ENCODE measurements at places on chromosomes 5 and 9.

- DNase-seq: no peak
Observed at GRCh38 chr5:83552275-83552674, 80.7 kb downstream of the VCAN start.

DNA sequence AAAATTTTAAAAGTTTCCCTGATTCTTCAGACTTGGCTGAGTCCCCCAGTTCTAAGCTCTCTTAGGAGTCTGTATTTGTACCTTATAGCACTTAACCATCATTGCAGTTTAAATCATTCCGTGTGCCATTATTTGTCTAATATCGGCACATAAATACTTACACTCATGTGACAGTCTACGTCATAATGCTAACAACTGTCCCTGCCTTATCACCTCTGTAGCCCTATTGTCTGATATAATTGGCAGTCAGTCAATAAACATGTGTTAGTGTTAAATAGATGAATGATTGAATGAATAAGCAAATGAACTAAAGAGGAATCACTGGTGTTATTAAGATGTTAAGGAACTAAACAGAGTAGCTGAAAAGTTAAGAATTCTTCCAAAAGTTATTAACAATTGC, 287.8 kb downstream of the EBF1 start:
- no peak for DNase-seq

GRCh38 chr5:143085319-143085917, 315.2 kb downstream of the ARHGAP26 start:
- DNase-seq: no peak

DNA sequence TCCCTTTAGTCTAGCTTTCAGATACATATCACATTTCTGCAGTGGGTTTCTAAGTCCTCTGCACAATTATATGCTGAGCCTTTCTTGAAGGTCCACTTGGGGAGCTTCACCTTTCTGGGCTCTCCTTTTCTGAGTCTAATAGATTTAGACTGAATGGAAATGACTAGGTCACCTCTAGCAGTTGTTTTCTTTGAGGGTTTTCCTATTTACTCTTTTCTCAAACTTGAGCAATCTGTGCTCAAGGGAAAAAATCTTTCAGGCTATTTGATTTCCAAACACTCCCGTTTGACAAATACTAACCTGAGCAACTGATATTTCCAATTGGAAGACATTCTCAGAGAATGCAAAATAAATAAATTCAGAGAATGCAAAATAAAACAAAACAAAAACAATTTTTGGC, 39.0 kb downstream of the ISOC1 start:
- DNase-seq: no peak

GRCh38 chr9:20980832-20981455, 50.5 kb downstream of the HACD4 start:
- no peak for DNase-seq

- no peak for DNase-seq
Observed at GRCh38 chr9:130833031-130833990, 1.7 kb upstream of the ABL1 start.

DNA sequence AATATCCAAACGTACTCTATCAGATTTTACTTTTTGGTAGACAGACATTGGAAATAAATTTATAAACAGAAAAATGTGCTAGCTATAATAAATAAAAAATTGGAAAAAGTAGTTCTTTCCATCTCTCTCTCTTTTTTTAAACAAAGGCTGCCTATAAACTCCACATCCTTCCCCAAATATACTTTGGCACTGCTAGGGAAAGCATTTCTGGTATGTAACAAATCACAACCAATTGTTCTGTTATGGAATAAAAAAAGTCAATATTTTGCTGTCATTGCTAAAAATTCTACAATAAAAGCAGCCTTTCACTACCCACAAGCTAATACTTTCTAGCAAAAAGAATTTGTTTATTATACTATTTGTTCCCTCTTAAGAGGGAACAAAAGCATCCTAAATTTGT, 169.2 kb upstream of the TARS1 start:
- DNase-seq: no peak

- DNase-seq: no peak
Observed at GRCh38 chr5:95986001-95986400, 24.4 kb upstream of the ELL2 start.

- no peak for DNase-seq
Observed at GRCh38 chr5:36885566-36886485, 9.3 kb downstream of the NIPBL start.

- no peak for DNase-seq
Observed at GRCh38 chr5:152900332-152900731, 495.3 kb upstream of the NMUR2 start.

DNA sequence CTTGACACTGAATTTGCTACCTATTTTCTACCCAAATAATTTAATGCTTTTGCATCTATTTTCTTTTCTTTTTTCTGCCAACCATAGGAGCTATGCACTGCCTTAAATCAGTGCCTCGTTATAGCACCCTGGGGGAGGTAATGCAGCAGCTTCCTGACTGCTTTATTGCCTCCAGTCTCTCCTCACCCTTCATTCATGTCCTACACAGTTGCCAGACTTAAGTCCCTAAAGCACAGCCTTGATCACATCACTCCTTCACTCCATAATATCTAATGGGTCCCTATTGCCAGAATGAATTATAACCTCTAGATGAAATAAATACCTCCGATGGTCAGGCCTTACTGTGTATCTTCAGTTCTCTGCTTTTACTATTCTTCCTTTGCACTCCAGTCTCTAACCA, 211.2 kb upstream of the GLRA1 start:
- DNase-seq: no peak

DNA sequence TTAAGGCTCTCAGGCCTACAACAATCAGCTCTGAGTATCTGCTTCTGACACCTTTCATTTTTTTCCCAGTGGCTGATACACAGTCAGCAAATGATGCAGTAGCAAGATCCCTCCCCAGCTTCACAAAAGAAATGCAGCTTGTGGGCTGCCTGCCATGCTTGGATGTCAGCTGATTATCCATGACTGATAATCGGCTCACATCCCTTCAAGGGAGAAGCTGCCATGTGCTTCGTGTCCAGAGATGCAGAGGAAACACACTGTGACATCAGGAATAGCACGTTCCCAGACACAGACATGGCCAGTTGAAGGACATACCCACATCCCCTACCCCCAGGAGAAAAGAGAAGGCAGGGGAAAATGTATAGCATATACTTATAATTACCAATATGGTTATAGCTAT, 27.9 kb downstream of the TMEM215 start:
- no peak for DNase-seq

DNA sequence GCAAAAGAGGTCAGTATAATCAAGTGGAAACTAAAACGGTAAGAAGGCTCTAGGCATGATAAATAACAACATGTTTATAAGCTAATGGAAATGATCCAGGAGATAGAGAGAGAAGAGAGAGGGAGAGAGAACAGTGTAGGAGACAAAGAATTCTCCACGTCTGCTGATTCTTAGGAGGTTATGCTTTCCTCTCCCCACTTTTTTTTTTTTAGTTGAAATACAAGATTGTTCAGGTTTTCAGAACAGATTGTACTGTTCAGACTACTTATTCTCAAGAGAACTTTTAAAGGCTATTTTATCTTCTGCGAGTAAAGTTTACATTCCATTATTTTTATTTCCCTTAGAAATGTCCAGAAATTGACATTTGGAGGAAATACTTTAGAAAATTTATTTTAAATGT, 4.0 kb downstream of the CCDC192 start:
- no peak for DNase-seq

DNA sequence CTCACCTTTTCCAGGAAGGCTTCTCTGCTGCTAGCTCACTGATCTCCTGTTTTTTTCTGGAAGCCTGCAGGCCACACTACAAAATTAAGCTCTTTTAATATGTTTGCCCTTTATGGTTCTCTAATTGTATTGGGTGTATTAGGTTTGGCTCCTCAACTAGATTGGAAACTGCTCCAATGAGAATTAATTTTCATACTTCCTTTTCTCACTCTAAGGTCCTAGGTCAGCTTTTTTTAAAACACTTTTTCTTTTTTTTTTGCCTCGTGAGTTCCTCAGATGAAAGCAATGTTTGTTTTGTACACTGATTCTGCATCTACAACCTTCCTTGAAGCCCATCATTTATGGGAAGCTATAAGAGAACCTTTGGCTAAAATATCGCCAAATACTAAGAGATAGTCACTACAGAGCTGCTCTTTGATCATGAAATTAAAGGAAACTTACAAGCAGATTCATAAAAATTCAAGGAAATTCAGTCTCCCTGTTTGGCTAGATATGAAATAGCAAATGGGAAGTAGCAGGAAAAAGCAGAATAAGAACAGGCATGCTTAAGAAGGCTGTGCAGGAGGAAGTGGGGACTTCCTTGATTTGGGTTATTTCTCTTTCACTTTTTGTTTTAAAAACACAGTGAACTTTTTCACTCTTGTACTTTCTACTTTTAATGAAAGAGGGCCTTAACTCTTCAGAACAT, 55.2 kb upstream of the FYB1 start:
- no peak for DNase-seq

- DNase-seq: no peak
Observed at GRCh38 chr5:120600639-120601038, 136.5 kb downstream of the PRR16 start.

GRCh38 chr5:76222318-76222717, 139.1 kb downstream of the SV2C start:
- DNase-seq: no peak

- no peak for DNase-seq
Observed at GRCh38 chr5:119597728-119598298, 31.5 kb upstream of the FAM170A start.

DNA sequence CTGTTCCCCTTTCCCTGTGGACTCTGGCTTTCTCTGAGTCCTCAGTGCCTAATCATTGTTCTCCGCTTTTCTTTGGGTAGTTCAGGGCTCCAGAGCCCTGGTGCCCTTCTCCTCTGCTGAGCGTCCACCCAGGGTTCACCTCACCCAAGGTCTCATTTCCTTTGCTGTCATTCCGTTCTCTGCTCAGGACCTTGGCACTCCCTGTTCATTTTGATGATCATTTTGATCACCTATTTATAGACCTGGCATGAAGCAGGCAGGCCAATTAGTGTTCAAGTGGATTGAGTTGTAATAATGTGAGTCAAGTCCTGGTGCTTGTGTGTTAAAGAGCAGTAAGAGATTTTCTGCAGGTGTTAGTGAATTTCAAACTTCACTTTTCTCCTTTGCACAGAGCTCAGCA, 3.6 kb downstream of the TRIO start:
- DNase-seq: no peak

DNA sequence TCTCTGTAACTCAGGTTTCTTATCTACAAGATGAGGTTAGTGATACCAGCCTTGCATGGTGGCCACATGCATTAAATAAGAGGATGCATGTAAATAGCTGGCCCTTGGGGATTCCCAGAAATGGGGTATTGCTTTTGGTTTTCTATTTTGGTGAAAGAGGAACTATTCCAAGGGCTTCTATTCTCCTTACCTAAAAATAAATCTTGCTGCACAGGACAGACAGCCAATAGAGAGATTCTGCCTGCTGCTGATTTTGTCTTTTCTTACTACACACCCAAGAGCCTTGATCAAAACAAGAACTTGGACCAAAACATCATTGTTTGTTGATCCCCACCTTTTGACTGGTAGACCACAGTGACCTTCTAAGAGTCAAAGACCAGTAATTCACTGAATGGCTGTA, 161.8 kb downstream of the PJA2 start:
- DNase-seq: no peak

GRCh38 chr9:127778280-127779135, at the start of gene SH2D3C:
Gene SH2D3C, minus strand, starts transcription at chr9:127778666. Its CDS starts 39 bp downstream, at chr9:127778627.
- DNase-seq: no peak

- DNase-seq: no peak
Observed at GRCh38 chr9:134061688-134062371, 6.0 kb downstream of the BRD3 start.

DNA sequence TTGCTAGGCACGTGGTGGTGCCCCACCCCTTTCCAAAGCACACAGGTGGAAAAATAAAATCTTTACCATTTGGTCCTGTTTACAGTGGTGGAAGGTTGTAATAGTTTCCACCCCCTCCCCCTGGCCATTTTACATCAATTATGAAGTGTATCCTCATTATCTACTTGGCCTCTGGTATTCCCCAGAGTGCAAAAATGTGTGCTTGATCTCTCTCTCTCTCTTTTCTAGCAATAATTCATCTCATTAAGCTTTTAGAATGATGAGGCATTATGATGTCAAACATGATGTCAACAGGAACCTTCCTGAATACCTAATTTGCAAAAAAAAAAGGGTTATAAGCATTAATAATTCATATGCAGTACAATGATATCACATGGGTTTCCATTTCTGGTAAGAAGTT, 3.1 kb downstream of the PDE8B start:
- no peak for DNase-seq

- DNase-seq: no peak
Observed at GRCh38 chr9:105484226-105484625, 36.4 kb downstream of the FSD1L start.

GRCh38 chr9:92439921-92440750, 15.9 kb upstream of the OMD start:
- DNase-seq: no peak

Data from stimulated activated CD4-positive, alpha-beta T cell treated with anti-CD3 and anti-CD28 coated beads, TNF-alpha, amount 100 ng/mL, for 4 hours (primary cell).